ENCODE measurements at places on chromosomes 16 and 17.

GRCh38 chr16:46673320-46674013 is 15.5 kb downstream of the VPS35 start:
- DNase-seq, result peak; percentile 17

- no peak for DNase-seq
These were observed 4.2 kb downstream of the NDUFAF8 start for GRCh38 chr17:81243333-81243664.

GRCh38 chr17:77034677-77035424 is 105.9 kb upstream of the SEC14L1 start:
- DNase-seq, result no peak

GRCh38 chr17:73954951-73955350 is 248.5 kb upstream of the RPL38 start:
- no peak for DNase-seq

DNA sequence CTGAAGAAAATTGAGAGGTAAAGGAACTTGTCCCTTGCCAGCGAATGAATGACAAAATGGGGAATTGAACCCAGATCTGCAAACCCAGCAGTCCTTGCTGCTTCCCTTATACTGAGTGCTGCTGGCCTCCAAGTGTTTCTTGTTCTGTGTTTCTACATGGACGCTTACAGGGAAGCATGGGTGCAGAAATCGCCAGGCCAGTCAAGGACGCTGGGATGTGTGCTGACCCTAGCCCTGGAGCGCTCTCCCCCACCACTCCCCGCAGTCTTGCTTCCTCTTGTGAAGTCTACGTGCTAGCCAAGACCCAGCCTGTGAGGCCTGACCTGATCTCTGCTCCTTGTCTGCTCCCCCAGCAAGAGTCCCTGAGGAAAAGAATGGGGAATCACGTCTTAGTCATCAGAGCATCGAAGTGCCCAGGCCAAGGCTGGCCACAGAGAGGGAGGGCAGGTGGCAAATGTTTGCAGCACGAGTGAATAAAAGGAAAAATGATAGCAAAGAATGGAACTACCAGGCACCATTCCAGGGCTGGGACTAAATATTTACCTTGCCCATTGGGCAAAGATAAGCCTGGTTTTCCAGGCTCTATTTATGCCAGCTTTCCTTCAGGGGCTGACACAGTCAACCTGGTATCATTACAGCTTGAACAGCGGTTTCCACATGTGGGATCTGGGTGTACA is 17.4 kb downstream of the CA4 start:
- no peak for DNase-seq

- DNase-seq, result no peak
These were observed 357.2 kb upstream of the TNRC6C start for GRCh38 chr17:77601054-77601979.

GRCh38 chr17:29039764-29040598 is 3.0 kb upstream of the PIPOX start:
- DNase-seq, result no peak

DNA sequence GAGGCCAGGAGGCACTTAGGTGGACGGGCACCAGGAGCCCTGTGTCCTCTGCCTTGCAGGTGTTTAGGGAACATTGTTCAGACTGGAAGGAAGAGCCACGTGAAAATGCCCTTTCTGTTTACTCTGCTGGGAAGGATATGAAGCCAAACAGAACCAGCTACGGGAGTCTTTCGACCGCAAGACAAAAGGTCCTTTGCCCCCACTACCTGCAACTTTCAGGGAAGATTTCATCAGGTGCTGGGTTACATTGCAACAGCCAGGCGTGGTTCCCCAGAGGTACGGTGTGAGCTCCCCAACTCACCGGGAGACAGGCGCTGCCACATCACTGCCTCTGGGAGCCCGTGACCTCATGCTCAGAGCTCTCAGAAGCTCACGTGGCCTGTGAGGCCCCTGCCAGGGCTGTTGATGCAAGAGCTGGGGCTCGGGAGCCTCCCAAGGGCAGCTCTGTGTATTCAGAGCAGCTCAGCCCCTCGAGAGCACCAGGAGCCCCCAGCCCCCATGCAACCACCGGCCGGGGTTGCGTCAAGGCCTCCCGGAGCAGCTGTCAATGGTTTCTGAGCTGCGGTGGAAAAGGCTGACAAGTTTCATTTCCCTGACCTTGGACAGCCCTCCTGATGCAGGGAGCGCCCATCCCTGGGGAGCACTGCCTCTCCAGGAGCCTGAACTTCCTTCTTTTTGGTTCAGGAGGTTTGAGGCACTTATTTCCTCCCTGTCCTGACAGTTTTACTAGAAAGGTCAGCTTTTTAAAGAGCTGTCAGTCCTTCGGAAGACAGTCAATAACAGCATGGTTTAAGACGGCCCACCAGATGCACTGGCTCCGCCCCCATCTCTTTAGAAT is 42.1 kb downstream of the TBC1D16 start:
- no peak for DNase-seq

GRCh38 chr16:87688876-87689815 is 76.6 kb downstream of the KLHDC4 start:
- DNase-seq, result no peak

DNA sequence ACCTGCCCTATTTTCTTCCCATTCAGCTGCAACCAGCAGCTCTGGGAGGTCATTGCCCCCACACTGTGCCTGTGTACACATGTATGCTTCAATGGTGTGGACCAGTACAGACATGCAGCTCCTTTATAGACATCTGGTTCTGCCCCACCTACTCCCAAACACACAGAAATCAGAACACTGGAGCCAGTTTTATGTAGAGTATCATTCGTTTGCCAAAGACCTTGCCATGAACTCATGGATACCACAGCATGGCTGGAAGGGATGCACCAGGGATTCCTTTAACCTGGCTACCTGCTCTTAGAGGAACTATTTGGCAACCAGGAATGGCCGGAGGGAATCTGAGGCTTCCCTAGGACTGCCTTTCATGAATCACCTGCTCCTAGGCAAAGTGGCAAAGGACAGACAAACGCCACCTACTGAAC is 60.4 kb downstream of the ZFHX3 start:
- no peak for DNase-seq

- DNase-seq, result no peak
These were observed 39.5 kb upstream of the CIBAR2 start for GRCh38 chr16:85151603-85152413.

GRCh38 chr16:23501291-23501690 is 9.0 kb downstream of the GGA2 start:
- DNase-seq, result no peak

DNA sequence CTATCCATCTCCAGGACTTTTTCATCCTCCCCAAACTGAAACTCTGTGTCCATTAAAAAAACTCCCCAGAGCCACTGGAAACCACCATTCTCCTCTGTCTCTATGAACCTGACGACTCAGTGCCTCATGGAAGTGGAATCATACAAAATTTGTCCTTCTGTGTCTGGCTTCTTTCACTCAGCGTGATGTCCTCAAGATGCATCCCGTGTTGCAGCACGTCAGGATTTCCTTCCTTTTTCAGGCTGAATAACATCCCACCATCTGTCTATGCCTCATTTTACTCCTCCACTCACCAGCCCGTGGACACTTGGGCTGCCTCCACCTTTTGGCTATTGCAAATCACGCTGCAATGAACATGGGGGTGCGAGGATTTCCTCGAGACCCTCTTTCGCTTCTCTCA is 12.6 kb upstream of the ALDH3A1 start:
- DNase-seq, result no peak

Data from activated CD8-positive, alpha-beta memory T cell treated with anti-CD3 and anti-CD28 coated beads for 1 hour (primary cell).